ENCODE measurements at places on chromosomes 2 and 18. TPM values are rescaled to one million over a fixed set of nuclear protein-coding genes. Genes with fewer than 3 reads are reported as not detected.

TACR1 gene
- total RNA-seq: 1.9 TPM

ACMSD gene
- total RNA-seq: not detected

DLGAP1 gene
- 5.0 TPM for total RNA-seq

VIT gene
- total RNA-seq: 0.26 TPM

UBR3 gene
- total RNA-seq: 99.3 TPM

TMEM247 gene
- not detected for total RNA-seq

TMEM237 gene
- 25.2 TPM for total RNA-seq

LYPD6B gene
- total RNA-seq: not detected

ACKR3 gene
- total RNA-seq: 18.0 TPM

PLEKHA3 gene
- 45.5 TPM for total RNA-seq

CCDC150 gene
- total RNA-seq: 520 TPM

OTX1 gene
- total RNA-seq: not detected

AMER3 gene
- not detected for total RNA-seq

All from uterus (tissue), 4 donors.